ENCODE measurements at places on chromosomes 1 and 21.

- no peak for DNase-seq
Observed at GRCh38 chr1:37372302-37372701, 102.1 kb upstream of the ZC3H12A start.

GRCh38 chr1:66332548-66332901 lies 201.4 kb upstream of the SGIP1 start:
- no peak for DNase-seq

- no peak for DNase-seq
Observed at GRCh38 chr1:239655023-239655422, 268.7 kb downstream of the CHRM3 start.

GRCh38 chr21:36817732-36818450 lies 119.0 kb downstream of the SIM2 start:
- DNase-seq, result no peak

GRCh38 chr21:39562791-39563770 lies 49.7 kb upstream of the B3GALT5 start:
- no peak for DNase-seq

DNA sequence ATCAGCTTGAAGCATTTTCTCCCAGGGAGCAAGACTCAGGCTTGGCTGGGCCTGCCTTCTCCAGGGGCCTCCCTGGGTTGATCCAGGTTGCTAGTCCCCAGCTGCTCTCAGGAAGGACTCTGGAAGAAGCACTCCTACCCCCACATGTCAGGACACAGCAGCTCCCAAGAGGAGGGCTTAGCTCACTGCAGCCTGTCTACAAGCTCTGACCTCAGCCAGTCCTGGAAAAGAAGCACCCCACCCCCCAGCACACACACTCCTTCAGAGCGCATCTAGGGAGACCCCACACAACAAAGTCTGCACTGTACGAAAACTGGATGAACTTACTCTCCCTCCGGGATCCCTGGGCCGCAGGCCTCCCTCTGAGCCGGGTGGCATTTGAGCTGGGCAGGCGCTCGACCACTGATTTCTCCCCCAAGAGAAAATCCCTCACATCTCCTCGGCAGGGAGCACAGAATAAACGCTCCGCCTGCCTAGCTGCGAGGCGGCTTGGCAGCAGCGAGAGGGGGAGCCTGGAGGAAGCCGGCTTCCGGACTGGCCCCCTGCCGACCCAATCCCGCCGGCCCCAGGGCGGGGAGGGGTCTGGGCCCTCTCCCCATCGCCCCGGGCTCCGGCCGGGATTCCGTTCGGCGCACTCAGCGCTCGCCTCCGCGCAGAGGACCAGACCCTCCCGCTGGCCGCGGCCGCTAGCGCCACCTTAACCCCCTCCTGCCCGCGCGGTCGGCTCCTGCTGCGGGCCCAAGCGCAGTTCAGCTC lies at the start of gene KCNA2:
Gene KCNA2, minus strand, starts transcription at position 458 of the 756 bp plus-strand sequence. CDS start 1,576 bp downstream, outside the sequence.
- no peak for DNase-seq

DNA sequence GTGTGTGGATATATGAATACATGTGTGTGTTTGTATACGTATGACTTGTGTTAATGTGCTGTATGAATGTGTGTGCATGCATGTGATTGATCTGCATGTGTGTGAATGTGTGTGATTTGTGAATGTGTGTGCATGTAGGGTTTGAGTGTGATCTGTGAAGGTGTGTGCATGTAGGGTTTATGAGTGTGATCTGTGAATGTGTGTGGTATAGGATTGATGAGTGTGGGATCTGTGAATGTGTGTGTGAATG lies 88.2 kb downstream of the STUM start:
- DNase-seq, result no peak

DNA sequence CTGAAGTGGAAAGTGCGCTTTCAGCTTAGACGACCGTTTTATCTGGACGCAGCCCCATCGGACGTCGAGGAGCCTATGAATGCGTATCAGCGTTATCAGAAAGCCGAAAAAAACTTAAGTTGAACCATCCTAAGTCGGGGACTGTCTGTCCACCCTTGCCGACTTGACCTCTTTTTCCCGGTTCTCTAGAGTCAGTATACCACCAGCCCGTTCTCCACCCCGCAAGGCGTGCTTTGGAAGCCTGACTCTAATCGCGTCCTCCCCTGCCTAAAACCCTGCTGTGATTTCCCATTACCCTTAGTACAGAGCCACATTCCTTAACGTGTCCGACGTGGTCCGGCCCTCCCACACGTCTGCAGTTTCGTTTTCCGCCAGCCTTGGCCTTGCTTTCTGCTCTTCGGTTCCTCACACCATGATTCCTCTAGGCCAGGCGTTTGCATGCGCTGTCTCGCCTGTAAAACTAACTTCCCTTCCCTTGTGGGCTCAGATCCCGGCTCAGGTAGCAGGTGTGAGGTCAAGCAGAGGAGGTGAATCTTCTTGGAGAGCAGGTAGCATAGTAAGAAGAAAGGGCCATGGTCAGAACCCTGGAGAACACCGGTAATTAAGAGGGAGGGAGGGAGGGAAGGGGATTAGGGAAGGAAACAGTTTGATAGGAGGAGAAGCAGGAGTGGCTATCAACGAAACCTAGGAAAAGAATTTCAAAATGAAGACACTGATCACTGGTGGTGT lies 865 bp downstream of the ADPRS start:
- peak; percentile 39 for DNase-seq

GRCh38 chr1:207921321-207921720 lies 10.4 kb upstream of the CD34 start:
- DNase-seq, result no peak

DNA sequence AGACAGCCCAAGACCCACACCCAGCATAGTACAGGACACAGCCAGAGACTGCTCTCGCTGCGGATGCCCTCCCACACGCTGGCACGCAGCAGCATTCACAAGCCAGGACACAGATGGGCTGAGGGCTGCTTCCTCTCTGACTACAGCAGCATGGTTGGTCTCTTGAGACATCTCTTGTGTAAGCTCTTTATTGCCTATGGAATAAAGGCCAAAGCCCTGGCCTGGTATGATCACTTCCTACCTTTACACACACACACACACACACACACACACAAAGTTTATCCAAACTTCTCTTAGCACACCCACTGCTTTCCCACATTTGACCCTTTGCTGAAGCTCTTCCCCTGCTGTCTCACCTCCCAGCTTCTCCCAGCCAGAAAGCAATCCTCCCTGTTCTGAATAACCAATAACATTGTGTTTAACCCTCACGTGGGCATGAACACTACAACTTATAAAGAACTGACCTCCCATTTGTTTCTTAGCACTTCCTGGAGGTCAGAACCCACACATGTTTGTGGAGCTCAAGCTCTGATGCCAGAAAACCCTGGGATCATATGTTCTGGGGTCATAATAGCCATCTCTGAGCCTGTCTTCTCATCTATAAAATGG lies 1.2 kb upstream of the LUZP1 start:
- DNase-seq, result peak; percentile 82

- no peak for DNase-seq
Observed at GRCh38 chr1:48026275-48026674, 29.1 kb upstream of the TRABD2B start.

- DNase-seq, result no peak
Observed at GRCh38 chr1:3248155-3249141, 179.4 kb downstream of the PRDM16 start.

GRCh38 chr1:219806642-219807041 lies 121.7 kb downstream of the SLC30A10 start:
- no peak for DNase-seq

DNA sequence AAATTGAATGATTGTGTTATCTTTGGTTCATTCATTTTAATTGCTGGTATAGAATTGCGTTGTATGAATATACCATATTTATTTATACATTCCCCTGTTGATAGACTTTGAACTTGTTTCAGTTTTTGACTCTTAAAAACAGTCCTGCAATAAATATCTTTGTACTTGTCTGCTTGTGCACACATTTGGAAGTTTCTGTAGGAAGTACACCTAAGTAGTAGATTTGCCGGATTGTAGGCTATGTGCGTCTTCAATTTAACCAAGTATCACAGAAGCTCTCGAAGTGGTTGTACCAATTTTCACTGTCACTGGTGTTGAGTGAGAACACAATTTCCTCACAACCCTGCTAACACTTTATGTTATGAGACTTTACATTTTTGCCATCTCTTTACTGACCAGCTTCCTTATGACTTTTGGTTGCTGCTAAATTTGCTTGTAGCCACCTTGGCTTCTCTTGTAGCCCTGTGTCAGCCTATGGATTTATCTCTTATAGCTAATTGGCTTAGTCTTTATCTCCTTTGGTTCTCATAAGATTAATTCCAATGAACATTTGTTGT lies 2.2 kb downstream of the TTC3 start:
- DNase-seq, result no peak

- no peak for DNase-seq
Observed at GRCh38 chr21:38838598-38839327, 33.0 kb downstream of the ETS2 start.

DNA sequence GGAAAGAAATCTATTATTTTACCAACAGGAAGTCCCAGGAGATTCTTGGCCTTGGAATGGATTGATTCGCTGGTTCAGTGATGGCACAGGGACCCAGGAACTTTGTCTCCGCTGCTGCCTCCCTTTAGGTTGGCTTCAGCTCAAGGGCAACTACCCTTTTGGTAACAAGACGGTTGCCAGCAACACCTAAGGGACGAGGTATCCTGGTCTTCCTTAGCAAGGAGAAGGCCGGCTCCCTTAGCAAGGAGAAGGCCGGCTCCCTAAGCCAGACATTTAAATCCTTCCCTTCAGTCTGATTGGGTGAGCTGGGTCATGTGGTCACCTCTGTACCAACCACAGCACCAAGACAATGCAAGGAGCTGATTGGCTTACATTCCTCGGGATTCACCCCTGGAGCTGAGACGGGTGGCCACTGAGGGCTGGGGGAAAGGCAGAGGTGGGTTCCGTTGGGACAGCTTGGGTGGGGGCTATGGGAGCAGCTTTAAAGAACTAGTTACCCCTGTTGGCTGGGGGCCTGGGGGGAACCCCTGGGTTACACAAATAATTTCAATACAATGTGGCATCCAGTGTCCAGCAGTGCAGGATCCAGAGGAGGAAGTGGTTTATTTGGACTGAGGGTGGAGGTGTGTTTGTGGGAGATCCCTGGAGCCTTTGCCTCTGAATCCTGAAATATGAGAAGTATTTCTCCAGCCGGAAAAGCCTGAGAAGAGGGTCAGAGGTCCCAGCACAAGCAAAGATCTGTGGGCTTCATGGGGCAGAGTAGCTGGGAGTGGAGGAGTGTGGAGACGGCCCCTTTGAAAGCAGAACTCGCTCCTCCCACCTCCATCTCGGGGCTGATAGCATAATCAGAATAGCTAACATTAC lies 20.7 kb upstream of the CLIC4 start:
- DNase-seq, result no peak

GRCh38 chr1:34974626-34975025 lies 10.5 kb downstream of the TMEM35B start:
- no peak for DNase-seq

GRCh38 chr1:45093334-45093733 lies 81.3 kb downstream of the UROD start:
- DNase-seq, result no peak

GRCh38 chr21:45611296-45611695 lies 32.2 kb upstream of the PCBP3 start:
- DNase-seq, result no peak

DNA sequence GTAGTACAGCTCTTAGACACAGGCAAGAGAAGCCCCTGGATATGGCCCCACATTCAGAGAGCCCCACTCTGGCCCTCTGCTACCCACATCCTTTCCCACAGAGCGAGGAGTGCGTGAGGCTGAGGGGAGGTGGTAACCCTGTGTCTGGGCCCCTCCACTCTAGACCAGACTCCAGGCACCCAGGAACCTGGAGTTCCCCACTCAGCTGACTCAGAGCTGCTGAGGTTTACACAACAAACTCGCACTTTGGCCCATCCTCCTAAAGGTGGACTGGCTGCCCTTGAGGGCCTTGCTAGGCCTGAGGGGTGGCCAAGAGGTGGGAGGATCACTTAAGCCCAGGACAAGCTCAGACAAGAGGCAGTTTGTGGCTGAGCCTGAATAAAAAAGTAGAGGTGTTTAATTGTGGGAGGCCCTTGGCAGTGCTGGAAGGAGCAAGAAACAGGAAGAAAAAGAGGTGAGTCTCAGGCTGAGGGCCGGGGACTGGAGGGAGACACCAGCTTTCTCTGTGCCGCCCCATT lies 10.7 kb downstream of the MR1 start:
- no peak for DNase-seq

DNA sequence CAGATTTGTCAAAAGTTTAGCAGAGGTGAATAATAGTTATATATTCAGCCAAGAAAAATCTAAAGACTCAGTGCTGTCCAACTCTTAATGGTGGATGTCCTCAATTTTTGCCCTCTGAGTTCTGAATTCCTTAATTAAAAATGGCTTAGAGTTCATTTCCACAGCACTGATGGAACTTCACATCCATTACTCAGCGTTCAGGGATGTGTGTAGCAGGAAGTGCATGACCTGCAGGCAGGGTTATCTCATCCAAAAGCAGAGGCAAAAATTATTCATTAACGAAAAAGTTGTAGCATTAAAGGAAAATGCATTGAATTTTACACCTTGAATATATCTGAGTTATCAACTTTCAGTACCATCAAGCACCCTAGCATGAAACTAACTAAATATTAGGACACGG lies 96.7 kb downstream of the ZP4 start:
- no peak for DNase-seq

- peak; percentile 34 for DNase-seq
Observed at GRCh38 chr1:223712850-223713474, 623 bp downstream of the CAPN2 start.

GRCh38 chr1:92881391-92881790 lies 49.6 kb downstream of the RPL5 start:
- no peak for DNase-seq

- no peak for DNase-seq
Observed at GRCh38 chr1:18599086-18599485, 31.6 kb upstream of the PAX7 start.

DNA sequence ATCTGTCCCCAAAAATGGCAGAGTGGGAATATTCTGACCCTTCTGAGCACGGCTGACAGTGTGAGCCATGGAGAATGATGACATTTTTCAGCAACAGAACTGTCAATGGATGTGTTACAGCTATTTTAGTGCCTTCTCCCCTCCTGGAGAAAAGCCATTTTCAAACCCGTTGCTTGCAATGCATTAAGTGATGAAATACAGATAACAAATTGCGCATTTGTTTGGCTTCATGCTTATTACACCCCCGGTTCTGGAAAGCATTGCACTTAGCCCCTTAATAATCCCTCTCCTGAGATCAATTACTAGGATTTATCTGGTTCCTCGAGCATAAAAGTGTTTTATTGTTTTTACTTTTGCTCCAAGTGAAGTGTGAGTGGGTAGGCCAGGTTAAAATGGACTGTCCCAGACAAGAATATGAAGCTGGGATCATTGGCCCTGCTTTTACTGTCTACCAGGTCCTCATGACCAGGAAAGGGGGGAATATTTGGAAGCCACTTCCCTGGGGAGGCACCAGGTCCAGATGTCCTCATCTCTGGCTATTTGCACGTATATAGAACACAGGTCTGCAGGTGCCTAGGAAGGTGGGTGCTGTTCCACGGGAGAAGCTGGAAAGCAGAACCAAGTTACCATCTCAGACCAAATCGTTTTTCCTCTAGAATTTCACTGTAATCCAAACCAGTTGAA lies 37.5 kb upstream of the HHAT start:
- DNase-seq, result no peak

GRCh38 chr1:112386731-112387346 lies 9.2 kb upstream of the CTTNBP2NL start:
- DNase-seq, result no peak
